ENCODE measurements at places on chromosomes 5 and 9.

GRCh38 chr5:173909199-173909598, 21.1 kb downstream of the CPEB4 start:
- DNase-seq, result no peak

DNA sequence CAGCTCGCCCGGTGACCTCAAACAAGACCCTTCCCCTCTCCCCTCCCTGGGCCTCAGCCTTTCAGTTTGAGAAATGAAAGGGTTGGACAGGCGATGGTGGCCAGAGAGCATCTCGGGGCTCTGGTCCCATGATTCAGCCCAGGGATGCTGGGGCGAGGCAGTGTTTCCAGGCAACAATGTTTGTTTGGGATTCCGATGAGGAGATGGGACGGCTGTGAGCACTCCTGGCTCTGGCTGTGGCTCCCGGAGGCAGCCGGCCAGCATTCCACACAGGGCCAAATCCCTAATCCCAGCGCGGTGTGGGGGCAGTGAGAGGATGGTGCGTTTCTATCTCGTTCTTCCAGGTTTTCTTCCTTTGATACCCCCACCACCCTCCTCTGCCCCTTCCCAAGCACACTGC, 66.0 kb downstream of the HMCN2 start:
- DNase-seq, result no peak

DNA sequence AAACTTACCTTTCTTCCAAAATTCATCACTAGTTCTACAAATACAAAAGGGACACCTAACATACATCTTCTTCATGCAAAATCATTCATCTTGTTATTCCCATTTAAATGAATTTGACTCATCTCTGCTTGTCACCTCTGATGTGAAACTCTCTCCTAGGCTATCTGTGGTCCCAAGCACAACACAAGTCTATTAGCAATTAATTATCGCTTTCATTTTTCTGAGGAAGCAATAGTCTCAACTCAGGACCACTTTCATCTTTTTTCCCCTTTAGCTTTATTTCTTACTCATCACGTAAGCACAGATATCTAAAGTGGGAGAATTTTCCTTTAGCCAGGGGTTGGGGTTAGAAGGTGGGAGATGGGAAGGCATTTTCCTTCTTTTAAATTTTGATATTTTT, 131.9 kb downstream of the ST8SIA4 start:
- DNase-seq, result no peak

DNA sequence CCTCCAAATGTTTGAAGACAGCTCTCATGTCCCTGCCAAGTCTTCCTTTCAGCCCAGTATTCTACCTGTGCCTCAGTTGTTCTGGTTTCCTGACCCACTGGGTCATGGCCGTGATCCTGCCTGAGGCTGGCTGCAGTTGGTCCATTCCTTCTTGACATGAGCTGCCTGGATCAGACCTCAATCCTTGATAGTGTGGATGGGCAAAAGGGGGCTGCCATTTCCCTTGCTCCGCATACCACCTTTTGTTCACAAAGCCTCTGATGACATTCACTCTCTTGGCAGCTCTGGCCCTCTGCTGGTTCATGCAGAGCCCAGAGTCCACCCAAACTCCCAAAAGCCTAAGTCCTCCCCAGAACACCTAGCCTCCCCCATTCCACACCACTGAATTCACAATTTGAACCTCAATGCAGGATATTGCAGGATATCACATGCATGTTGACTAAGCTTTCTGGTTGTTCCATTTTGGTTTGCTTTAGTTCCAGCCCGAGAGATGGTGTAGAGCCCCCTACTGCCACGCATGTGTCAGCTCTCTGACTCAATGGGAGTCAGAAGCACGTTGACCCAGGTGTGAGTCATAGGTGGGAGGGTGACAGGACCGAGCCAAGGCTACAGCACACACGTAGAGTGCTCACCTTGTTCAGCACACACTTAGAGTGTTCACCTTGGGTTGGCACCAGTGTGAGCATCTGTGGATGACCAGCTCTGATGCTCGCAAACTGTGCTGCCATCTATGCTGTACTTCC, 137.2 kb downstream of the MTX3 start:
- DNase-seq, result no peak

DNA sequence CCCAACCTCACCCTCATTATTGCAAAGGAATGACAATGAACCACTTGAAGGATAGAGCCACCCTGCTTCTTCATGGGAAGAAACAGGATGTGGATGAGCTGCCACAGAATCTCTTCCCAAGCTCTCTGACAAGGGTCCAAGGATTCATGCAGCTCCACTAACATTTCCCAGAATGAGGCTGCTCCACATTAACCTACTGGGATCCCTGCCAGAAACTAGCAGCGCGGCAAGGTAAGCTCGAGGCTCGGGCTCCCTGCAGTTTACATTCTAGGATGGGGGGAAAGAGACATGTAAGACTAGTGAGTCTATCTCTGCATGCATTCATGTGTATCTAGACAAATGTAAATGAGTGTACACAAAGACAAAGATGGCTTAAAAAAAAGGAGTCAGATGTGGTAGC, 12.1 kb downstream of the DCAF12 start:
- DNase-seq, result no peak

GRCh38 chr5:141547488-141547887, 58.6 kb downstream of the PCDHGC5 start:
- no peak for DNase-seq

- peak; percentile 65 for DNase-seq
These were observed 6.1 kb upstream of the DPM2 start for GRCh38 chr9:127943731-127944144.

DNA sequence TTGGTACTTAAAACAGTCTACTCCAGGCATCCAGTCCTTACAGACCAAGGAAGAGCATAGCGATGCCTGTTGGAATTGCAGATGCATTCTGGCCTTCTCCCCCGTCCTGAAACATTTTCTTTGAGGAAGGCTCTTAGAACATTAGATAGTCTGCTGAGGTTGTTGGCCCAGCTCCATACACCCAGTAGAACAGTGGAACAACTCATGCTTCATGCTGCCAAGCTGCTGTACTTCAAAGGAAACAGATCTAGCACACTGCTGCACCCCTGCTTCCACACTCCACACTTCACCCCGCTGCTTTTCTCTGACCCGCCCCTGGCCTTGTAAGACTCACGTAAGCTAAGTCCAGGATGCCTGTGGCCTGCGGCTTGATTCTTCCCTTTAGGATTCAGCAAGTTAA, 33.4 kb upstream of the NCS1 start:
- no peak for DNase-seq
